IMR-90 (cell line): ENCODE measurements at places on chromosomes 12 and 14.

DNA sequence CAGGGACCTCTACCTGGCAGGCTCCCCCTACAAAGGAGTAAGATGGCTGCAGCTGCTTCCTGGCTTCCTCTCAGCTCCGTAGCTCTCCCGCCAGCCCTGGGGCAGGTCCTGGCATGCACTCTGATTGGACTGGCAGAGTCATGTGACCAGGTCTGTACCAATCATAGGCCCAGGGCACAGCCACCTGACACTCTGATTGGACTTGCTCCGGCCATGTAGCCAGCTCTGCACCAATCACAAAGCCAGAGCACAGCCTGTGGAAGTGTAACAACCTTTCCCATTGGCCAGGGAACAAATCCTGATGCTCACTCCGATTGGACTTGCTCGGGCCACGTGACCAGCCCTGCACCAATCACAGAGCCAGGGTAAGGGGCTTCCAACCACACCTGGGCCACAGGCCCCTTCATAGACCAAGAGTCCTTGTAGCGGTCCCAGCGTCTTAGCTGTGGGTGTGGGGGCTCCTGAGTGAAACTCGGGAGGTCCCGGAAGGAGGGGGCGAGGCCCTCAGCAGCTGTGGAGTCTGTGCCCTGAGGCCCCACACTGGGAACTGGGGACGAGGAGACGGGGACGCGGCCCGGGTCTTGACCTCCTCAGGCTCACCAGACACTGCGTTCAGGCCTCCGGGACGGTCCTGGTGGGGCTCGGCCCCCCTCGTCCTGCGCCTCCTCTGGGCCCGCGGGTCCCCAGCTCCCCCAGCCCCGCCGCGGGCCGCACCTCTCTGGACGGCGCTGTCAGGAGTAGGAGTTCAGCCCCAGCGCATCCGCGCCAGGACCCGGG lies 210.6 kb downstream of the ADGRD1 start:
- no peak for DNase-seq
- H3K27me3 ChIP-seq = no peaks in the 10 kb centered on the region
- no peak overlapping the region for H3K27ac ChIP-seq
- no peak overlapping the region for H3K4me3 ChIP-seq
- no peaks in the 10 kb centered on the region for H3K4me1 ChIP-seq

GRCh38 chr14:23066368-23066767 lies 9.0 kb upstream of the CDH24 start:
- no peak overlapping the region for H3K4me3 ChIP-seq
- H3K4me1 ChIP-seq = peaks cover 15% of the 10 kb centered on the region
- no peaks in the 10 kb centered on the region for H3K27me3 ChIP-seq
- DNase-seq = no peak

- no peak overlapping the region for H3K4me3 ChIP-seq
- no peak overlapping the region for H3K27ac ChIP-seq
- no peak for DNase-seq
- H3K4me1 ChIP-seq = no peaks in the 10 kb centered on the region
- no peaks in the 10 kb centered on the region for H3K27me3 ChIP-seq
Measured at GRCh38 chr12:132728502-132728901, 17.9 kb downstream of the PGAM5 start.

- no peaks in the 10 kb centered on the region for H3K36me3 ChIP-seq
- H3K27me3 ChIP-seq = no peaks in the 10 kb centered on the region
- peak; percentile 27 for DNase-seq
- no peak overlapping the region for H3K4me3 ChIP-seq
Measured at GRCh38 chr12:104207416-104208205, 8.0 kb upstream of the TXNRD1 start.

- no peaks in the 10 kb centered on the region for H3K36me3 ChIP-seq
- no peaks in the 10 kb centered on the region for H3K4me1 ChIP-seq
- no peak overlapping the region for H3K27ac ChIP-seq
- no peak for DNase-seq
- no peak overlapping the region for H3K4me3 ChIP-seq
- H3K27me3 ChIP-seq = peaks cover 3% of the 10 kb centered on the region; the same call in 1 of the 2 replicates
Measured at GRCh38 chr14:67397536-67397935, 14.4 kb downstream of the PLEK2 start.

DNA sequence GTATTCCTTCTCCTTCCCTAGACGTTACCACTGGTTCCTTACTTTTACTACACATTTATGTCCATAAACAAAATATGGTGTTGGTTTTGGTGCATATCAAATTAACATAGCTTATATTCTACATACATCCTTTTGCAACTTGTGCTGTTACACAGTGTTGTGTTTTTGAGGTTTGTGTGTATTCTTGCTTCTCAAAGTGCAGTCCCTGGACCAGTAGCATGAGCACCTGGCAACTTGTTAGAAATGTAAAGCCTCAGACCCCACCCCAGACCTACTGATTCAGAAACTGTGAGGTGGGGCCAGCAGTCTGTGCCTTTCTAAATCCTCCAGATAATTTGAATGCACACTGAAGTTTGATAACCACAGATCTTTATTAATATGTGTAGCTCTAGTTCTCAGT lies 65.9 kb downstream of the RNFT2 start:
- H3K4me1 ChIP-seq = no peaks in the 10 kb centered on the region
- H3K27me3 ChIP-seq = no peaks in the 10 kb centered on the region
- H3K27ac ChIP-seq = no peak overlapping the region
- no peaks in the 10 kb centered on the region for H3K36me3 ChIP-seq

DNA sequence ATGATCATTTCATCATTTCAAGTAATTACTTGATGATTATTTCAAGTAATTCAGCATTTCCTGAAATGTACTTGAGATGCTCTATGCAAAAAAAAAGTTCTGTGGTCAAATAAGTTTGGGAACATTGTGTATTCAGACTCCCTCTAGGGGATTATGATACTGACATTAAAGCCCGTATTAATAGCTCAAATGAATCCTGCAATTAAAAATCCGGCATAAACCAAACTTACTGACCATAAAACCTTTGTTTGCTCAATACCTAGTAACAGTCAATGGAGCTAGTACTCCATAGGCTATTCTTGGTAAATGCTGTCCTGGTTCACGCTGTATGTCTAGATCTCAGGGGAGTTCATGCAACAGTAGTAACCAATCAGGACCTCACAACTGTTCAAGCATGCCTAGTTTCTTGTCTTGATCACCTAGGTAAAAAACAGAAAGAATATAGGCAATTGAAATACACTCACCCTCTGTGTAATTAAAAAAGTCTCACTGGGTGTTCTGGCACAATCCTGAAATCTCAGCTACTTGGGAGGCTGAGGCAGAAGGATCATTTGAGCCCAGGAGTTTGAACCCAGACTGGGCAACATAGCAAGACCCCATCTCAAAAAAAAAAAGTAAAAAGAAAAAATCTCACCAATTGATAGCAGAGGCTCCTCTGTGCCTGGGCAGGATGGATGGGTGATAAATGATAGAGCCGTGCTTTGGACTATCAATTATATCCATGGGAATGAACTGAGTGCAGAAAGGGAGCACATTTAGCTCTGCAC lies 14.1 kb downstream of the ALDH1L2 start:
- no peaks in the 10 kb centered on the region for H3K27me3 ChIP-seq
- H3K36me3 ChIP-seq = peaks cover 29% of the 10 kb centered on the region
- no peak overlapping the region for H3K27ac ChIP-seq
- no peak overlapping the region for H3K4me3 ChIP-seq
- no peak for DNase-seq

DNA sequence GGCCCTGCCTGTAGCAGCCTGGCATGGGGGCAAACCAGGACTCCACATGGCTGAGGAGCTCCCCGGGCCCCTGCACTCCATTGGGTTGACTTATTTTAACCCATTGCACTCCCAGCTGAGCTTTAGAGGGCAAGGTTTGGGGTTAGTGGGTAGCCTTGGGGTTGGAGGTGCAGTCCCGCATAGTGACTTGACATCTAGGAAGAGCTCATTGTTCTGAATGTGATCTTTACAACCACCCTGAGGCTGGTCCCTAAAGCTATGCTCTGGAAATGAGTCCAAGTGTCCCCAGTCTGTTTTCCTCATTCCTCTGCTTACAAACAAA lies 36.4 kb downstream of the NFKBIA start:
- no peaks in the 10 kb centered on the region for H3K27me3 ChIP-seq
- no peak overlapping the region for H3K4me3 ChIP-seq
- peaks cover 34% of the 10 kb centered on the region for H3K4me1 ChIP-seq
- H3K36me3 ChIP-seq = no peaks in the 10 kb centered on the region
- no peak overlapping the region for H3K27ac ChIP-seq
- DNase-seq = no peak

- no peaks in the 10 kb centered on the region for H3K27me3 ChIP-seq
- peaks cover 15% of the 10 kb centered on the region for H3K36me3 ChIP-seq
- H3K4me3 ChIP-seq = no peak overlapping the region
Measured at GRCh38 chr12:45408729-45409114, 192.8 kb downstream of the ANO6 start.

- no peaks in the 10 kb centered on the region for H3K36me3 ChIP-seq
- H3K4me1 ChIP-seq = no peaks in the 10 kb centered on the region
- H3K27ac ChIP-seq = no peak overlapping the region
- peaks cover 21% of the 10 kb centered on the region for H3K27me3 ChIP-seq
Measured at GRCh38 chr12:66280561-66280960, 21.7 kb upstream of the HELB start.

DNA sequence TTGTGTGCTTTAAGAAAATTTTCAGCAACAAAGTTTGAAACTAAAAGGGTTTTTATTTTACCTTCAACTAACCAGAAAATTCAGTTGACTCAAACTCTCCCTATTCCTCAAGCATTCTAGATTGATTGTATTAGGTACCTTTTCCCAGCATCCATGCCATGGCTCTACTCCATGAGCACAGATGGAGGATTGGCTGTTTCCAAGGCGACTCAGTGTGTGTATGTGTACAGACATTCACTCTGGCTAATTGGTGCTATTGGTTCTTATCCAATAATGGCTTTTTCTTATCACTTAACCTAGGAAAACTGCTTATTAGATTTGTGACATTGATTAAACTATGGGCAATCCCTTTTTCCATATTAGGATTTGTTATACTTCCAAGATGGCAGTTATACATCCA lies 202.6 kb downstream of the ANO6 start:
- H3K4me3 ChIP-seq = no peak overlapping the region
- peaks cover 14% of the 10 kb centered on the region for H3K36me3 ChIP-seq
- no peak for DNase-seq
- H3K27ac ChIP-seq = no peak overlapping the region

GRCh38 chr12:53096759-53097158 lies 708 bp upstream of the IGFBP6 start:
- H3K4me3 ChIP-seq = peak overlapping the region; percentile 60
- peak overlapping the region; percentile 94 for H3K27ac ChIP-seq
- DNase-seq = no peak

GRCh38 chr12:113861708-113862312 lies 104.3 kb downstream of the RBM19 start:
- no peaks in the 10 kb centered on the region for H3K27me3 ChIP-seq
- no peak overlapping the region for H3K27ac ChIP-seq
- peak; percentile 27 for DNase-seq
- peaks cover 21% of the 10 kb centered on the region for H3K4me1 ChIP-seq
- no peak overlapping the region for H3K4me3 ChIP-seq

- no peaks in the 10 kb centered on the region for H3K27me3 ChIP-seq
- no peak overlapping the region for H3K4me3 ChIP-seq
- no peak overlapping the region for H3K27ac ChIP-seq
- no peak for DNase-seq
- H3K4me1 ChIP-seq = no peaks in the 10 kb centered on the region
Measured at GRCh38 chr14:100328495-100329163, 5.5 kb downstream of the SLC25A47 start.

DNA sequence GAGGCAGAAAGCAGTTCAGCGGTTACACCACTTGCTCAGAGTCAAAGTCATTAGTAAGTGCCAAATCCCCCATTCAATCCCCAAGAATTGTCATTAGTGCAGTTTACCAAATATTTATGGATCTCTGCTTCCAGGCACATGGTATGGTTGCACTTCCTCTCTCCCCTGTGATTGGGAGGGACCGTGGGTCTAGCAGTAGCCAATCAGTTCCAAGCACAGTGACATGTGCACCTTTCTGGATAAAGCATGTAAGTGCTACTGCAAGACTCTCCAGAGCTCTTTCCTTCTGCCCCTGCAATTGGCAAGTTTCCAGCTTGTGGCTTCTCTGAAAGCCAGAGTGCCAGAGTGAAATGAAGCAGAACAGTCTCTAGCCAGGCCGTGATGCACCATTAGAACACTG lies 85.3 kb upstream of the FLRT2 start:
- no peaks in the 10 kb centered on the region for H3K36me3 ChIP-seq
- DNase-seq = peak; percentile 25
- H3K27ac ChIP-seq = no peak overlapping the region

DNA sequence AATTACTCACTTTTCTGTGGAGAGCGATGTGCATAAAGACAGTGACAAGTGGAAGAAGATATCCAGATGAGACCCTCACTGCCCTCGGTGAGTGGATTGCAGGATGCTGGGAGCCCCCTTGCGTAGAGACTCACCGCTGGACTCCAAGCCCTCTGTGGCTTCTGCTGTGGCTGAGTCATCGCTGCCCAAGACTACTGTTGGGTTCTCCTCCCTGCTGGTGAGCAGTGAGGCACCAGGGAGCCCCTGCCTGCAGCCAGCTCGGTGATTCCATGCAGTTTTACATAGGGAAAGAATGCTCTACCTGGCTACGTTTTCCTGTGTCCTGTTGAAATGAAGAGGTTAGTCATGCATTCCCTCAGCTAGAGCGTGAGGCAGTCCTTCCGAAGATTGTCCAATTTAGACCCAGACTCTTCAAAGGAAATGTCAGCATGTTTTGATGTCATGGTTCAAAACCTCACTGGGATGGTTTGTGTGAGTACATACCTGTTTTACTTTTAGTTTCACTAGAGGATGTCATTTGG lies 28.2 kb downstream of the TRAF3 start:
- DNase-seq = peak; percentile 70
- H3K4me3 ChIP-seq = no peak overlapping the region
- no peaks in the 10 kb centered on the region for H3K36me3 ChIP-seq
- H3K27ac ChIP-seq = no peak overlapping the region
- H3K4me1 ChIP-seq = peaks cover 3% of the 10 kb centered on the region
- no peaks in the 10 kb centered on the region for H3K27me3 ChIP-seq

DNA sequence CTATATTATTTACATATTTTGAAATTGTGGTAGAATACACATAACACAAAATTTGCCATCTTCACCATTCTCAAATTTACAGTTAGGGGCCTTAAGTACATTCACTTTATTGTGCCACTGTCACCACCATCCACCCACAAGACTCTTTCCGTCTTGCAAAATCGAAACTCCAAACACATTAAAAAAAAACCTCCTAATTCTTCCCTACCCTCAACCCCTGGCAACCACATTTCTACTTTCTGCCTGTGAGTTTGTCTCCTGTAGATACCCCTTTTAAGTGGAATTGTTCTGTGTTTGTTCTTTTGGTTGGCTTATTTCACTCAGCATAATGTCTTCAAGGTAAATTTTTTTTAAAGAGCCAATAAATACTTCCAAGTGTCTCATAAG lies 31.6 kb upstream of the AMIGO2 start:
- no peak overlapping the region for H3K27ac ChIP-seq
- H3K4me1 ChIP-seq = no peaks in the 10 kb centered on the region; the same call in 1 of the 2 replicates
- no peak for DNase-seq
- no peaks in the 10 kb centered on the region for H3K27me3 ChIP-seq
- H3K4me3 ChIP-seq = no peak overlapping the region

DNA sequence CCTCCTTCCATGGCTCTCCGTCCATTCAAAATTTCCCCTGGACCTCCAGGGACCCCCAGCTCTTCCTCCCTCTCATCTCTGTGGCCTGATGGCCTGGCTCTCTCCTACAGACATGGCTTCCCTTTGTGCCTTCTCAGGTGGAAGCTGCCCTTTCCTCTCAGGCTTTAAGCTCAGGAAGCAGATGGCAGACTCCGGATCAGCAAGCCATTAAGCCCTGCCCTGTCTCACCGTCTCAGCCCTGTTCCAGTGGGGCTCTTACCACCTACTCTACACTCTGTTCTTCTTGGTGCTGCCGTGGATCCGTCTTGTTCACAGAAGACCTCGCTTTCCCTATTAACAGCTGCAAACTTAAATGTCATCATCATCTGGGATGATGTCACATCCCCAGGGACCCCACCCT lies 33.1 kb downstream of the NPC2 start:
- H3K36me3 ChIP-seq = no peaks in the 10 kb centered on the region
- H3K4me3 ChIP-seq = no peak overlapping the region
- peaks cover 50% of the 10 kb centered on the region for H3K27me3 ChIP-seq
- no peaks in the 10 kb centered on the region; the same call in 1 of the 2 replicates for H3K4me1 ChIP-seq
